ENCODE measurements at places on chromosomes 3 and 15.
A peak's percentile ranks its signal among the peaks of the same experiment; 100 is the strongest.

DNA sequence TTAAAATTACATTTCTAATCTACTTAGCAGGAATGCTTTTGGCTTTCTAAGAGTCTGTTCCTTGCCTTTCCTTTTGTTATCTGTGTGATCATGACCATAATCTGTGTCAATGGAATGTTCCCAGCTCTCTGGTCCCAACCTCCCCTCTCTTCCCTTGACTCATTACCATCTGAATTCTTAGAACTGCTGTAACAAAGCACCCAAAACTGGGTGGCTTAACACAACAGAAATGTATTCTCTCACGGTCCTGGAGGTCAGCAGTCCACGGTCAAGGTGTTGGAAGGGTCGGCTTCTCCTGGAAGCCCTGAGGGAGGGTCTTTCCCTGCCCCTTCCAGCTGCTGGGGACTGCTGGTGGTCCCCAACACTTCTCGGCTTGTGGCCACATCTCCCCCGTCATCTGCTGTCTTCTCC lies 81.1 kb downstream of the LRRK1 start:
- no peak for DNase-seq

- no peak for DNase-seq
Measured at GRCh38 chr3:149385617-149386298, 8.3 kb upstream of the TM4SF1 start.

DNA sequence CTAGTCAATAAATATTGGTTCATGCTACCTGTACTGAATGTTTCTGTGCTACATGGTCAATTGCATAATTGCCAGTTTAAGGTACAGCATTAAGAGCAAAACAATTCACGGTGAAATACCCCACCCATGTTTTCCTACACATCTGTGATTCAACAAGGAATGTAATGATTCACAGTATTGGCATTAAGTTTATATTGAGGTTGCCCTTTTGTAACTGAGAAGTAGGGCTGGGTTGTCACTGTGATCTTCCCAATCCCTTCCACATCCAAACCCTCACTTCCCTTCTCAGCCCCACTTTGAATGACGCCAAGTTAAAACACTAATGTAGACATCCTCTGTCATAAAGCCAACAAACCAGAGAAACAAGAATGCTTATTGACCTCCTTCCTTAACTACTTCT lies 112.0 kb upstream of the TJP1 start:
- DNase-seq, result no peak

GRCh38 chr3:107045791-107046190 lies 331.4 kb upstream of the CCDC54 start:
- no peak for DNase-seq

DNA sequence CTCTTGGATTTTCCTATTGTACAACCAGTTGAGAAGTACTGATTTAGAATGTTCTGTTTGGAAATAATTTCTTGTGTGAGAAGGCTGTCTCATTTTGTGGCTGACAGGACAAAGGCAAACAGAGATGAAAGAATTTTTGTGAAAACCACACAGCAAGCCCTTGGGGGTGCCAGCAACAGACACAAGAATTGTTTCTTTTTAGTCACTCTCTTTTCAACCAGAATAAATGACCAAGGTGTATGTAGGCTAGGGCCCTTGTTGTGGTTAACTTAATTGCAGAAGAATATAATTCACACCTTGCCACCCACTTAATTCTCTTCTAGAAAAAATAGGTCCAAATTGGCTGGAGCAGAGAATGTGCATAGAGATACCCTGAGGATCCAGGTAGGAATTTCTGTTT lies 329.4 kb upstream of the TBC1D5 start:
- no peak for DNase-seq

GRCh38 chr3:86993704-86994103 lies 2.8 kb upstream of the VGLL3 start:
- DNase-seq, result no peak

GRCh38 chr3:60282866-60283265 lies 968.4 kb downstream of the FHIT start:
- no peak for DNase-seq

DNA sequence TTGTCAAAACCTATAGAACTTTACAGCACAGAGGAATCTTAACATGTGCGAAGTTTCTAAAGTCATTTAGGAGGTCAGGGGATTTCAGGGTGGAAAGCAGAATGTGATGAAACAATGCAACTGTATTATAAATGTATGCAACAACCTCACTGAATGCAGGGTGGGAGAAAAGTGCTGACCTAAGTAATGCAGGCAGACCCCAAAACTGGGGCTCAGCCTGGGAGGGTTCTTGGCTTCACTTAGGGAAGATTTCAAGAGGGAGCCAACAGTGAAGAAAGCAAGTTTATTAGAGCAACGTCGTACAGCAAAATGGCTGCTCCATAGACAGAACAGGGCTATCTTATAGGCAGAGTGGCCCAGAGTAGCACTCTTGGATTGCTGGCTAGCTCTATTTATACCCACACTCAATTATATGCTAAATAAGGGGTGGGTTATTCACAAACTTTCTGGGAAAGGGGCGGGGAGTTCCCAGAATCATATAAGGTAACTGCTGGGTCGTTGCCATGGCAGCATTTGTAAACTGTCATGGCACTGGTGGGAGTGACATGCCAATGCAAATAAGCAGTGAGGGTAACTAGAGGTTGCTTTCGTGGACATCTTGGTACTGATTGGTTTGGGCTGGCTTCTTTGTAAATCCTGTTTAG lies 14.2 kb upstream of the CAND2 start:
- DNase-seq, result peak; percentile 18

DNA sequence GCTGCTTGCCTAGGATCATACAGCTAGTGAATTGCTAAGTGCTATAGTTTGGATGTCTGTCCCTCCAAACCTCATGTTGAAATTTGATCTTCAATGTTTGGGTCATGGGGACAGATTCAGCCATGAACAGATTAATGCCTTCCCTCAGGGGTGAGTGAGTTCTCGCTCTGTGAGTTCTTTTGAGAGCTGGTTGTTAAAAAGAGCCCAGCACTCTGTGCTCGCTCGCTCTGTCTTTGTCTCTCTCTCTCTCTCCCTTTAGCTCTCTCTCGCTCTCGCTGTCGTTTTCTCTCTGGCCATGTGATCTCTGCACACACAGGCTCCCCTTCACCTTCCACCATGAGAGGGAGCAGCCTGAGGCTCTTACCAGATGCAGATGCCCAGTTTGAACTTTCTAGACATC lies 14.9 kb downstream of the TRH start:
- DNase-seq, result peak; percentile 2

- DNase-seq, result no peak
Measured at GRCh38 chr3:72696815-72697214, 151.4 kb downstream of the SHQ1 start.

- DNase-seq, result no peak
Measured at GRCh38 chr3:195870442-195870841, 37.9 kb downstream of the TNK2 start.

GRCh38 chr3:278300-279064 lies 81.9 kb downstream of the CHL1 start:
- DNase-seq, result no peak

- no peak for DNase-seq
Measured at GRCh38 chr15:67013696-67014095, 51.7 kb upstream of the SMAD3 start.

GRCh38 chr15:88563638-88564037 lies 17.2 kb upstream of the DET1 start:
- no peak for DNase-seq

- DNase-seq, result no peak
Measured at GRCh38 chr15:70120958-70121623, 23.4 kb upstream of the TLE3 start.

- no peak for DNase-seq
Measured at GRCh38 chr15:33243869-33244268, 49.4 kb upstream of the FMN1 start.

GRCh38 chr3:33007776-33008175 lies 56.3 kb downstream of the CCR4 start:
- no peak for DNase-seq

GRCh38 chr3:145294572-145294971 lies 866.4 kb downstream of the PLOD2 start:
- no peak for DNase-seq

DNA sequence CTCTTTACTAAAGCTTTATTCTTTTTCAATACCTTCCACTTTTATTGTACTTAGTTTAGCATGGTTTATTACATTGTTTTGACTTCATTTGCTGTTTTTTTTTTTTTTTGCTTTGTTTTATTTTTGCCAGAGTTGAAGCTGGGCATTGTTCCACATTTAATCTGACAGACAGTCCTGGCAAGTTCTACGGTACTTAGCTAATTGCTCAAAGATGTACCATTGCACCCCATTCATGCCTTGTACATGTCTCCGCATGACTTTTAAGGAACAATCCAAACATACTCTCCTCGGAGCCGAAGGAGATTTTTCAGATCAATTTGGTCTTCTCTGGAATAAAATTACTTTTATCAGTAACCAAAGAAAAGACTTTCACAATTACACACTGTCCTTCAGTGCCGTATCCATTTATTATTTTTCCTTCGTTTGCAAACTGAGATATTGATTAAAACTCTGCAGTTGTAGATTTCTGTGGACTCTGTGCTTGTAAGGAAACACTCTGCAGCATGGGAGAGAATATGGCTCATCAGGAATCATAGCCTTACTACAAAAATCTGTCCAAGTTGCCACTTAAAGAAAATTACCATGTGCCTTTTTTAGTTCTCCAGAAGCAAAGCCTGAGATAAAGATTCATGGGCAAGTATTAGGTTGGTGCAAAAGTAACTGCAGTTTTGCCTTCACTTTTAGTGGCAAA lies 952.0 kb downstream of the AGBL1 start:
- no peak for DNase-seq

DNA sequence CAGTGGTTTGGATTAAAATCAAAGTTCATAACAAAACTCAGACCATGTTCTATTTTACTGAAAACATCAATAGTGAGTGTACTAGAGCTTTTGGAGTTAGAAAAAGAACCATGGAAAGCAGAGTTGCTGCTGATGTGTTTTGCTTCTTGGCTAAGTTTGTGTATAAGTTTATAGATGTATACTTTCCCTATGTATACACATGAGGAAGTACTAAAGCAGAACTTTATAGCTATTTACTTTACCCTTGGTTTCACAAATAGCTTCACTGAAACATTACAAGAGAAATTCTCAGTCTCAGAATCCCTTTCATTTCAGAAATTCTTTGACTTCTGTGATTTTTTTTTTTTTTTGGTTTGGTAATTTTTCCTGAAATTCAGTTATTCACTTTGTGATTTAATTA lies 229.0 kb downstream of the PTPRG start:
- DNase-seq, result no peak

DNA sequence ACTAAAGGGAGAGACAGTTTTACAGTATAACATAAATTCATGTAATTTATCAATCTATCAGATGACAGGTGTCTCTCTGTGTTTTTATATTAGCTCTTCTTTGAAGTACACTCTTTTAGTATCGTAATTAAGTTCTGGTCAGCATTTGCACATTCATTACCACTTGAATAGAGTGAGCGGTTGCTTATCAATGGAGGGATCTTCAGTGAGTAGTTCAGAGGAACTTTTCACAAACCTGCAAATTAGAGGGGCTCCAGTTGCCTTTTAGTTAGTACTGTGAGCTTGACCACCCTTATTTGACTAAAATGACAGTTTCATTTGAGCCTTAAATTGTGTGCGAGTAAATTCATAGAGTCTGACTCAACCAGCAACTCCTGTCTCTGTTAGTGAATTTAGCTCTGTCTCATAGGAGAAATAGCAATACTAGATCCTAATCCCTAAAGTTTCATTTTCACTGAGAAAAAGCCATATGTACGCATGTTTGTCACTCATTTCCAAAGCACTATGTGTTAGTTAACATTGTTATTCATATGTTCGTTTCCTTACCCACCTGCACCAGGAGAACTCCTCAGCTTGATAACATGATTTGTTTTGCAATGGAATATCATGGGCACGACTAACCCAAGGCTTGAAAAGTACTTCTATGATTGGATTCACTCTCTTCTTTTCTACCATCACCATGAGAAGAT lies 57.5 kb upstream of the ZBED2 start:
- DNase-seq, result no peak

DNA sequence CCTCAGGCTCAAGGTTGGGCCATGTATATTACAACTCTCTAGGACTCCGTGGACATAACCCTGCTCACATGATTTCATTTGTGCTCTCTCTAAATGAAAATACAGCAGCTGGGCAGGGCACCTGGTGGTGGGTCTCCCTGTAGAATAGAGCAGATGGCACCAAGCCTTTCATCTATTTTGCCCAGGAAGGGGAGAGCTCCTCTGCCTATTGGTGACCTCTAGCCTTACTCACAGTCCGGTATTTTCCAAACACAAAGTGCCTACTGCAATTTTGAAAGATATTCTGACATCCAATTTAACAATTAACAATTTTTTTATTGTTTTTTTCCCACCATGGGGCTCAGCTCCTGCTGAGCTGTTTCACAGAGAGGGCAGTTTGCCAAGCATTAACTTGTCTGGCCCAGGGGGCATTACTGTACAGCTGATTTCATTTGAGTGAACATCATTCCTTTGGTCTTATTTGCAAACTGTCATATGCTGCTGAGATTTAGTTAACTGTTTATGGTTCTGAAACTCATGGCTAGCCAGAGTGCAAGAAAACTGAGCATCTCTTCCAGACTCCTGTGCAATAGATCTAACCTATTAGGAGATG lies 474.0 kb downstream of the EPHB1 start:
- no peak for DNase-seq
